ENCODE measurements at places on chromosomes 12 and 14.

DNA sequence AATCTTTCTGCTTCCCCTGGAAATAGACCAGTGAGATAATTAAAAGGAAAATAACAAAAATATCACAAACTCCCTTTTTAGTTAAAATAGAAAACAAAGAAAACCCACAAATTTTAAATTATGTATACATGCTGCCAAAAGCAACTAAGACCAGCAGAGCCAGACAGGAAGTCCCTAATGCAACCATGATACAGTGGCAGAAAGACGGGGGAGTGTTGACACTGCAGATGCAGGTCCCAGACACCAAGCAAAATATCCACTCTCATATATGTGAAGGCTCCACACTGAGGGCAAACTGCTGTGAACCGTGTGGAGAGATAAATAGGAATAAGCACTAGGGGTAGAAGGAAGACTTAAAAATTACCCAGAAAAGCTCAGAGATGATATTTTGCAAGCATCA lies 401.0 kb downstream of the BTG1 start:
- DNase-seq, result no peak

DNA sequence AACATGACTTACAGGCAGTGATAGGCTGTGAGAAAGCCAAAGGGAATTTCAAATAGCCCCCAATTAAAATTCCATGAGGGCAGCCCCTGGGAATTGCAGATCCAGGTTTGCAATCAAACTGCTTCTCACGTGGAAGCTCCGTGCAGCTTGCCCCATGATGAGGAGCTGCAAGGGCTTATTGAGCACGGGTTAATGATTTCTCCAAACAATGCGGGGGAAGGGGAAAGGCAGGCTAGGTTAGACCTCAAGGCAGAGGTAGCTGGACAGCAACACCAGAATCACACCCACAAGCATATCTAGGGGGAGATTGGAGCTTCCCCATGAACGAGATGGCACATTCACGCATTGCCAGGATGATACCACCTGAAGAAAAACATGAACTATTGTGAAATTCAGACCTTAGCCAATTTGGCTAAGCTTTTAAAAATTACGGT lies 5.0 kb upstream of the DUSP6 start:
- no peak for DNase-seq

DNA sequence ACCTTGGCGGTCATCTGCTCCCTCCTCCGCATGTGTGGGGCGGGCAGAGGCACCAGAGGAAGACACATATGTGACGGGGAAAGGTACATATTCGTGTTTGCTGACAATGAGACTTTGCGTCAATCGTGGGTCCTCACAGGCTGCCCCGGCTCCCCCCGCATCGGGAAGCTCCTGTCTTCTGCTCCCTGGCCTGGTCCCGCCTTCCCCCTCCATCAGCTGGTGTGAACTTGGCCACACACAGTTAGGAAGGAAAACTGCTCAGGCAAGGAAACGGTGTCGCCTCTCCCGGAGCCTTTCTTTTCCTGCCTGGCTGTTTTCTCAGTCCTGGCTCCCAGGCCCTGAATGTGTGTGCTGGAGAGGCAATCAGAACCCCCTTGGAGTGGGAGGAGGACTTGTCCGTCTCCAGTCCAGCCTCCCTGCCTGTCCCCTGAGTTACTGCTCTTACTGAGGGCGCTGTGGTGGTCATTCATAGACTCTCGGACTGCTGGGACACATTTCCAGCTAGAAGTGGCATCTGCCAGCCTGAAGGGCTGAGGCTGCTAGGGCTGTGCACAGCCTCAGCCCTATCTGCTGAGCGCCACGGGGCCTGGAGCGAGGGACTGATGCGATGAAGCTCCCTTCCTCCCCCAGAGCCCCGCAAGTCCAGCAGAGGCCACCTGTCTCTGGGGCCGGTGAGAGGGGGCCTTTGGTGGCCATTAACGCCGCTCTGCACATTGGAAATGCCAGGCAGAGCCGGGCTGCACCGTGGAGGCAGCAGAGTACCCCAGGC lies 44.2 kb upstream of the TSPAN9 start:
- DNase-seq, result no peak

DNA sequence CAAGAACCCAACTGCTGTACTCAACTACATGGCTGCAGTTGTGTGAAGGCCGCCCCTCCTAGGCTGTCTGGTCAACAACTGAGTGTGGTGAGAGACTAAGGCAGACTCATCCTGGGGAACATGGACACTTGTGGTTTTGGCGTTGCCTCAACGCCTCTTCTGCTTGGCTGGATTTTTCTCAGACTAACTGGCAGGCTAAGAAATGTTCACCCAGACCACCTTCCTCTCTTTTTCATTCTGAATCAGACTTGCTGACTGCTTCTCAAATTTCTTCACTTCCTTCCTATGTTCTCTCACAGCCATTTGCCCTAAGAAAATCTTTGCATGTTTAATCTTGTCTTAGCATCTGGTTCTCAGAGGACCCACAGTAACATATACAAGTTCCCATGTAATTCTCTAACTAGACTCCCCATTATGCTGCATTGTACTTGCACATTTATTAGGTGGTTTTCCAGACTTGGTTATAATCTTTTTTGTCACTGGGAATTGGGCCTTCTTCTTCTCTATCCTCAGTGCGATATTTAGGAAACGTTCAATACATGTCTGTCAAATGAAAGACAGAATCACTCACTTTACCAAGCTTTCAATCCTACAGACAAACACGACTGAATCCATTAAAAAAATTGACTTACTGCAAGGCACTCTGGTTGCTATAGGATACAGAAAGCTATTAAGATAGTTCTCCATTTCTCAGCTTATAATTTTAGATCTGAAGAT lies 327.6 kb downstream of the CCER1 start:
- DNase-seq, result no peak

DNA sequence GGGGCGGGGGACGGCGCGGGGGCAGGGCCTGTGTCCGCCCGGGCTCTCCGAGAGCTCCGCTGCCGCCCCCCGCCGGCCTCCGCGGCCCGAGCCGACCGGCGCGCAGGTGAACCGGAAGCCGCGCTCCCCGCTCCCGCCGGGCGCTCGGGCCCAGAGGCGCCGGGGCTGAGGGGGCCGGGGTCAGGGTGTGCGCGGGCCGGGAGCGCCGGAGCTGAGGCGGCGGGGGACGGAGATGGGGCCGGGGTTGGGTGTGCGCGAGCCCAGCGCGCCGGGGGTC lies 431 bp downstream of the HIP1R start:
- DNase-seq, result no peak

- DNase-seq, result no peak
These were observed 357.2 kb downstream of the SEC23A start for GRCh38 chr14:38745861-38746260.

- no peak for DNase-seq
These were observed 1.7 kb upstream of the ANKRD33 start for GRCh38 chr12:51886021-51886710.

- DNase-seq, result no peak
These were observed 137.4 kb downstream of the GRIP1 start for GRCh38 chr12:66541426-66541825.

- no peak for DNase-seq
These were observed 222.1 kb downstream of the NUAK1 start for GRCh38 chr12:105916760-105917039.

DNA sequence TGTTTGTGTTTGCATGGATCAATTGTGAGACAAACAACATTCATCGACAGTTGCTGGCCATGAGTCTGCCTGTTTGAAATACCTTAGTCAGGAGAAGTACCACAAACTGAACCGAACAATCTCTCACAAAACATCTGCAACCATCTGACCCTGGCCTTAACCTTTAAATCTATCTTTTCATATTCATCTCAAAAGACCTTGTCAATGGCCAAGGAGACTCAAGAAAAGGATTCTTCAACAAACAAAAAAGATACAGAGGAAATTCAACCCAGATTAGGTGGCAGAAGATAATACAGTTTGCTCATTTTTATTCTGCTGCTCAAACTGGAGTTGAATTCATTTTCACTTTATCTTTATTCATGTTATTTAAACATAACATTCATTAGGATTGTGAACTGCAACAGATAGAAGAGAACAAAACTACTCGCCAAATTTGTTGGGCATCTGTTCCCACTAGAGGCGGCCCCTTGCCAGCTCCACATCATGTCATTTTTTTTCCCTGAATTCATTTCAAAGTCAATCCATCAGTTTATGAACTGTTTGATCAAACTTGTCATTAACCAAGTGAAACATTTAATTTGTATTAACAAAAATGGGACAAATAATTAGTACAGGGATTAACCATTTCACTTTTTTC lies 152.3 kb upstream of the OTX2 start:
- no peak for DNase-seq

DNA sequence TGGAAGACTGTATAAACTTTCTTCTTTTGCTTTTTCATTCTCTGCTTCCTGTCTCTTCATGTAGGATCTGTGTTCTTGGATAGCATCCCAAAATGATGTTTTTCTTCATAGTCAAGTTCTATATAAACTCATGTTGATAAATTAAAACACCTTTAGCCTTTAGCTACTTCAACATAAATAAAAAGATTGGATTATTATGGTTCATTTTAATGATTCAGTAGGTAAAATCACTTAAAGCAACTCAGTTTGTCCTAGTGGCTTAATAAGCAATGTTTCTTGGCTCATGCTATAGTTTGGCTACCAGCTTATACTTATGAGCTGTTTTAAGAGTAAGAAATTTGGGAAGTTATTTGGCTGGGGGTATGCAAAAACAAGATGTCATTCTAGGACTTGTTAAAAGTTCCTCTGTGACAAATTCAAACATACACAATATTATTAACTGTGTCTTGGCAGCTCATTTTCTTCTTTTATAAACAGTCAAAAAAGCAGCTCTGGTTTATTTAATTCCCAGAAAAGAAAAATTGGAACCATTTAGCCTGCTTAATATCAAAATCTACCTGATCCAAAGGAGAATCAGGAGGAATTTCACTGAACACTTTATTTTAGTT lies 111.4 kb downstream of the TMTC3 start:
- no peak for DNase-seq

DNA sequence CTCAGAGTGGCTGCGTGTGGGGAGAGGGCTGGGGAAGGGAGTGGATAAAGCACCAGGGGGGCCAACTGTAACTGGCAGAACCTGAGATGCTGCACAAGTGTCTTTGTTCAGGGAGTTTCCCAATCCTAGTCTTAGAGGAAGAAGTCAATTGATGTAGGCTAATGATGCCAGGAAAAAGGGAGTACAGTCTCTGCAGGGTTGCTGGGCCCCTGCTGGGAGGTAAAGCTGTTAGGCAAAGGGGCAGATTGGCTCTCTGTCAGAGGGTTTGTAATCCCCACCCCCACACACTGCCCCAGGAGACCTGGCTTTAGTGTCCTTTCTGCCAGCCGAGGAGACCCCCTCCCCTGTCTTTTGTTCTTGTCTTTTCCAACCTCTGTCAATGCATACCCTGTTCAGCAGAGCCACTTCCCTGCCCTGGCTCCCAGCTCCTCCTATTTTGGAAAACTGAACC lies 178.4 kb downstream of the KCNA5 start:
- no peak for DNase-seq

GRCh38 chr12:109264095-109264942 lies 44.8 kb downstream of the FOXN4 start:
- DNase-seq, result peak; percentile 48

DNA sequence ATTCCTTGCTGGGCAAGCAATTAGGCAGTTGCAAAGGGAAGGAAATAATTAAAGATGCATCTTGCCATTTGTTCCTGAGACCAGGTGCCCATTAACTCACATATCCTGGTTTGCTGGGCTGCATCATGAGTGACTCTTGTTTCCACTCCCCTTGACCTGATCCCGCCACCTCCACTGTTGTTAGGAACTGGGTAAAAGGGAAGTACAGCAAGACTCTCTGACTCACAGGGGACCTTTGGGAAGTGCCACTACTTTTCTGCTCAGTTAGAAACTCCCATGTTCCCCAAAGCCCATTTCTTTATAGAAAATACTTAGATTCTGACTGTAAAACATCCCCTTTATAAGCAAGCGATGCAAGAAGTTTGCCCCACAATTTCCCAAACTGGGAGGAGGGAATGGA lies 186.0 kb upstream of the BCL2L14 start:
- DNase-seq, result no peak

GRCh38 chr12:13340149-13340548 lies 143.6 kb downstream of the EMP1 start:
- DNase-seq, result no peak

GRCh38 chr14:76773188-76773885 lies 12.1 kb downstream of the VASH1 start:
- peak; percentile 19 for DNase-seq

DNA sequence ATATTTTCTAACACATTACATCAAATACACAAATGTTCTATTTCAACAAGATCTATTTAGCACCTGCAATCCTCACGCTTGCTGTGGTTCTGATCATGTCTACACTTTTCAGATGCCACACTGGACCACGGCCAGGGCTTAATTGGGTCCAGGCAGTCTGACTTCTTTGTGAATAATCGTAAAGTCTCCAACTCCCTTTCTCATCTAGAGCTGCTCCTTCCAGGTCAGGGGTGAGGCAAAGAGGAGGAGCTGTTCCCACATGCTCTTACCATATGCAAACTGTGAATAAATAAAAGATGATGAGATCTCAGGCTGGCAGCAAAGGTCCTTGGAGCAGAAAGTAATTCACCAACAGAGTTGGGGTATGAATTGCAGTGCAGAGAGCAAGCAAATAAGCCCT lies 316.6 kb downstream of the GLT1D1 start:
- DNase-seq, result no peak

GRCh38 chr12:83666690-83667089 lies 980.0 kb downstream of the TMTC2 start:
- no peak for DNase-seq

- no peak for DNase-seq
These were observed 87.5 kb downstream of the PLXNC1 start for GRCh38 chr12:94235848-94236247.

DNA sequence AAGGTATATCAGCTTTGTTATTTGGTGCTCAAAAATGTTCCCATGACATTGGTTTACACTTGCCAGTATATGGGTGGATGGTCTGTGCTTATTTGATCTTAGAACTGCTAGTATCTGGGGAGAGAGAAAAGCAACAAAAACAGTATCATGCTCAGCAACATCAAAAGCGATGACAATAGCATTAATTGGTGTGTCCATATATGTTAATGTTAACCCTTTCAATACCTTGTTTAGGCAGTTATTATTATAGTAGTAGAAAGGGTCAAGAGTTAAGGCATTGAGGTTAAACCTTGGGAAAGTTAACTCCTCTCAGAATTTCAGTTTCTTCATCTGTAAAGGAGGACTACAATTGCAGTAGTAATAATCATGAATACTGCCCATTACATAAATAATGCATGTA lies 37.4 kb upstream of the SLC38A2 start:
- DNase-seq, result no peak

Measured in stimulated activated CD4-positive, alpha-beta T cell treated with anti-CD3 and anti-CD28 coated beads, Interleukin-2, amount 100 ng/mL, for 24 hours (primary cell).